Epithelial cell of umbilical artery (primary cell): ENCODE measurements at places on chromosomes 5 and 9. TPM values are rescaled to one million over a fixed set of nuclear protein-coding genes. Genes with fewer than 3 reads are reported as not detected.

The GAPVD1 gene
- total RNA-seq, result 51.3 and 56.8 TPM in 2 replicates

The TMOD1 gene
- 1.9 and 3.0 TPM in 2 replicates for total RNA-seq

The KCNV2 gene
- not detected in 2 replicates for total RNA-seq

The OR1Q1 gene
- not detected in 2 replicates for total RNA-seq

The ENTPD2 gene
- not detected in 2 replicates for total RNA-seq

The TMEFF1 gene
- total RNA-seq, result 3.8 and 7.8 TPM in 2 replicates

The ADAMTS16 gene
- not detected in 2 replicates for total RNA-seq

The ARL14EPL gene
- total RNA-seq, result under 0.01 TPM in 1 of 2 replicates, not detected in the other

The SV2C gene
- total RNA-seq, result under 0.01 TPM in 1 of 2 replicates, not detected in the other

The GFI1B gene
- total RNA-seq, result not detected in 2 replicates

The CARTPT gene
- total RNA-seq, result not detected in 2 replicates

The DBH gene
- total RNA-seq, result not detected in 2 replicates

The CCDC107 gene
- 10.1 and 12.2 TPM in 2 replicates for total RNA-seq

The PSMB7 gene
- total RNA-seq, result 270 and 291 TPM in 2 replicates

The NPR3 gene
- total RNA-seq, result 1.7 and 2.3 TPM in 2 replicates

The IFNA2 gene
- not detected in 2 replicates for total RNA-seq
